AG04450 (cell line): ENCODE measurements at places on chromosomes 1 and 21. TPM values are rescaled to one million over a fixed set of nuclear protein-coding genes. Genes with fewer than 3 reads are reported as not detected.

VWA1 gene
- 3.9 and 5.3 TPM in 2 replicates for polyA plus RNA-seq

HSD3B2 gene
- polyA plus RNA-seq = not detected in 2 replicates

HSD3B1 gene
- polyA plus RNA-seq = not detected in 2 replicates

CXADR gene
- 0.67 and 0.99 TPM in 2 replicates for polyA plus RNA-seq

DRAM2 gene
- polyA plus RNA-seq = 73.7 and 86.5 TPM in 2 replicates

NOC2L gene
- 36.1 and 41.7 TPM in 2 replicates for polyA plus RNA-seq

SFT2D2 gene
- polyA plus RNA-seq = 24.6 and 28.4 TPM in 2 replicates

CNKSR1 gene
- polyA plus RNA-seq = 0.05 TPM in 1 of 2 replicates, not detected in the other

HSD11B1 gene
- 4.5 and 4.7 TPM in 2 replicates for polyA plus RNA-seq

AMPD1 gene
- polyA plus RNA-seq = not detected in 2 replicates

PROK1 gene
- not detected in 2 replicates for polyA plus RNA-seq

MGST3 gene
- polyA plus RNA-seq = 242 and 252 TPM in 2 replicates

SLC5A9 gene
- not detected in 2 replicates for polyA plus RNA-seq

MFN2 gene
- 43.9 and 53.9 TPM in 2 replicates for polyA plus RNA-seq

IGSF9 gene
- not detected in 2 replicates for polyA plus RNA-seq

INKA2 gene
- polyA plus RNA-seq = 2.3 and 2.7 TPM in 2 replicates

CLK2 gene
- polyA plus RNA-seq = 40.5 and 42.6 TPM in 2 replicates

ATAD3B gene
- polyA plus RNA-seq = 7.7 and 10.2 TPM in 2 replicates

ARHGAP29 gene
- polyA plus RNA-seq = 21.3 and 30.4 TPM in 2 replicates

FCRL4 gene
- not detected in 2 replicates for polyA plus RNA-seq

ACTN2 gene
- not detected in 2 replicates for polyA plus RNA-seq
